ENCODE measurements at places on chromosomes 12 and 14.

- DNase-seq = no peak
Observed at GRCh38 chr12:103728323-103728722, 112.7 kb downstream of the NT5DC3 start.

DNA sequence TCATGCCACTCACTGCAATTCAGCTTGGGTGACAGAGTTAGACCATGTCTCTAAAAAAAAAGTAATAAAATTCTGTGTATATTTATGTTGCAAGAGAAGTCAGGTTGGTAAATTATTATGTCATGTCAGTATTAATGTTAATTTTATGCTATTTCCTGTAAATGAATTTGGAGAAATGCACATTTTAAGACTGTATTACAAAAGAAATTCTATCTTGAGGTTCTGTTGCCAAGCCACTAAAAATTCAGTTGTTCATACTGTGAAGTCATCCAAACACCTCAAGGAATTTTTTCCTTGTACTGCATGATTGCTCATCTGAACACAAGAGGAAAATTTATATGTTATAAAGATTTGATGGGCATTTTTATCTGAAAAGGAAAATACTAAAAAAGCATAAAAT is 23.3 kb upstream of the HMGA2 start:
- no peak for DNase-seq

GRCh38 chr12:113297214-113297587 is 37.7 kb downstream of the SLC8B1 start:
- DNase-seq = no peak

DNA sequence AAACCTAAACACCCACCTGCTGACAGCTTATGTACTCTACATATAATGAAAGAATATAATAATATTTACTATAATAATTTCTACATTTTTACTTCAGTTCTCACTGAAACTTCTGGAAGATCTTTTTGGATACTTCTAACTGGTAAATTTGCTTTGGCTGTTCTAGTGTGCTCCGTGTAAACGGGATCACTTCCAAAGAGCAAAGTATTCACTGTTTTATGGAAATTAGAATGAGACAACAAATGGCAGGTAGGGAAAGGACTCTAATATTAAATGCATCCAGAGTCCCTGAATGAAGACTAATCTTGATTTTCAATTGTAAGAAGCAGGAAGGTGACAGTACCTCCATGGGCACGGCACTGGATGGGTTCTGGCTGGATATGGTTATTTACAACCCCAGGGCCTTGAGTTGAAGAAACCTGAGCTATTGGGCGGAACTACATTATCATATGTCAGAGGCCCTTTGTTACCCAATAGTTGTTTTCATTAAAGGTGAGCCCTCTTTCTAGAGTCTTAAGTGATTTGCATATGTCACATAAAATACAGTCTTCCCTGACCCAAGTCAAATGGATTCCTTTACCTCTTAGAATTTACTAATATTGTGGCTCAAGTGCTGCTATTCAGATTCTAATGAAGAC is 10.7 kb downstream of the ERP29 start:
- DNase-seq = no peak

- DNase-seq = no peak
Observed at GRCh38 chr12:58395056-58395455, 453.7 kb downstream of the ATP23 start.

DNA sequence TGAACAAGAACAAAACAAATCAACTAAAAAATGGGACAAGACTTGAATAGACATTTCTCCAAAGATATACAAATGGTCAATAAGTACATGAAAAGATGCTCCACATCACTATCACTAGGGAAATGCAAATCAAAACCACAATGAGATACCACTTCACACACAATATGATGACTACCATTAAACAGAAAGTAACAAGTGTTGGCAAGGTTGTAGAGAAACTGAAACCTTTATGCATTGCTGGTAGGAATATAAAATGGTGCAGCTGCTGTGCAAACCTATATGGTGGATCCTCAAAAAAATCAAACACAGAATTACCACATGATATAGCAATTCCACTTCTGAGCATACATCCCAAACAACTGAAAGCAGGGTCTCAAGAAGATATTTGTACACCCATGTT is 5.2 kb downstream of the SMAGP start:
- DNase-seq = no peak

DNA sequence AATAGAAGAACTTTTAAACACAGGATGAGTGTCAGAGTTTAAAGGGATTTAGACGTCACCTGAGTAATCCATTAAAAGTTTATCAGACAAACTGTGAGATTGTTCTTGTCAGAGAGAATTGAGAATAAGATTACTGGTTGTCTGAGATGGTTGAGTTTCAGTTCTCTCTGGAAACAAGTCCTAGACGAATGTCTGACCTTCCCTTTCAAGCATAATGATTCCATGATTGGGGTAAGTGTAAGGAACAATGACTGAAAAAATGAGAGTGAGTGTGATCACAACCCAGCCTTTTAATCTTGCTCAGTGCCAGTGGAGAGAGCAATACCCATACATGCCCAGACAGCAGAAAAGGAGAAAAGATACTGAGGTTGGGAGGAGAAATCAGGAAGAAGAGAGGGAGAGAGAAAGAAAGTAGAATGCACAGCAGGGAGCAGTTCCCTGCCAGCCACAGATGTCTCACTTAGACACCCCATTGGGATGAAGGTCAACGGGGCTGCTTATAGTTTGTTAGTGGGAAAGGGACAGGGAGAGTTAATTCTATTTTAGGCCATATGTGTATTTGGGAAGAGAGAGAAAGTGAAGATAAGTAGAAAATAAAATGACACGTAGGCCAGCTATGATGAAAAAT is 4.3 kb downstream of the GRIP1 start:
- DNase-seq = no peak

DNA sequence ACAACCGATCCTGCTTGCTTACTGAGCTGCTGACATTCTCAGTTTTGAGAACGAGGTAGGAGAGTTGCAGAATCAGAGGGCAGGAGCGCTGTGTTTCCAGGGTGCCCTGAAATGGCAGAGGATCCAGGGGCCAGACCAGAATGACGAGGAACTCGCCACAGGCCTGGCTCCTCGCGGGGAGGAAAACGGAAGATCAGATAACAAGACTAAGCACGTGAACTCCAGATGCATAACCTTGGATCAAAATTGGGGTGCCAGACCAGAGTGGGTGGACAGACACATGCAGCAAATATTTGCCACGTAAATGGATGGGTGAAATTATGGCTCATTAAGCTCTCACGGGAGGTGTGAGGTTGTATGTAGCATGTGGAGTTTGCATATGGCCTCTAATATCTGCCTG is 46.5 kb downstream of the ELK3 start:
- DNase-seq = no peak

GRCh38 chr12:110224379-110225304 is 56.4 kb upstream of the ATP2A2 start:
- no peak for DNase-seq

GRCh38 chr14:65937079-65937959 is 524.8 kb downstream of the FUT8 start:
- no peak for DNase-seq

GRCh38 chr14:73809391-73809790 is 42.2 kb upstream of the PTGR2 start:
- DNase-seq = no peak

- DNase-seq = no peak
Observed at GRCh38 chr12:15808250-15808649, 19.1 kb upstream of the EPS8 start.

GRCh38 chr12:118361889-118362288 is 10.8 kb downstream of the TAOK3 start:
- DNase-seq = no peak

- DNase-seq = no peak
Observed at GRCh38 chr14:50260511-50260910, 29.1 kb upstream of the SOS2 start.

GRCh38 chr14:106840258-106840657 is 1313.9 kb downstream of the TMEM121 start:
- DNase-seq = no peak

DNA sequence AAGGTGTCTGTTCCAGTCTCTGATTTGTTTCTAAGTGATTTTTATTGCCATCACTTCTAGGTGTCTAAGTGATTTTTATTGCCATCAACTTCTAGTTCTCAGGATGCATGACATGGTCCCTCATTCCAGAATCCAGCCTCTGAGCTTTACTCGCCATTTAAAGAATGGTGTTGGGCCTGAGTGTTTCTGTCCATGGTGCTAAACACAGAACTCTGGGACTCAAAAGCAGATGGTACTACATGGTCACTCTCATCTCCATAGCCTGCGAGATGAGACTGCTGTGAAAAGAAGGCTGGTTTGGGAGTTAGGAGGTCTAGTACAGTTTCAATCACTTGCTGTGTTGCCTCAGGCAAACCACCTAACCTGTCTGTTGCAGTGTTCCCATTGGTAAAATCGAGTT is 276.6 kb downstream of the NRXN3 start:
- no peak for DNase-seq

DNA sequence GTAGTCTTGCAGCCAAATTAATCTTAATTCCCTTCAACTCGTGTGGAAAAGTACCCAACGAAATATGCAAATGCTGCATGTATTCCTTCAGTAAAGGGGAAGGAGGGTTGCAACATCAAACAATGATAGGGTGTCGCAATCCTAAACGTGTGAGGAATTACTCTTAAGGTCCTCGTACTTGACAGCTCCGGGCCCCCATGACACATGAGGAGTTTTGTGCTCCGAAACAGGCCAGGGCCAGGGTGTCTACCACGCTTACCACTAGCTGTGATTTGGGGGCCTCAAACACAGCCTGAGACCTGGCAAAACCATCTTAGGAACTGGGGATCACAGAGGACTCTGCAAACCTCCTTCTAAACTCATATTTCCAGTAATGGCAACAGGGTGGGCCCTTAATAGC is 20.4 kb downstream of the FOS start:
- DNase-seq = no peak

DNA sequence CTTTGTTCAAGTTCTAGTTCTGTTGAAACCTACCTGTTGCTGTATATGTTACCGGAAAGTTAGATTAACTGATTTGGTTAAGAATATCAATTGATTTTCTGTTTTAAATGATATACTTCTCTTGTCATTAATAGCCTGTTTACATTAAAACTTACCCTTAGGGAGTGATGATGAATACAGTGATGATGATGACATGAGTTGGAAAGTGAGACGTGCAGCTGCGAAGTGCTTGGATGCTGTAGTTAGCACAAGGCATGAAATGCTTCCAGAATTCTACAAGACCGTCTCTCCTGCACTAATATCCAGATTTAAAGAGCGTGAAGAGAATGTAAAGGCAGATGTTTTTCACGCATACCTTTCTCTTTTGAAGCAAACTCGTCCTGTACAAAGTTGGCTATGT is 33.0 kb downstream of the CAND1 start:
- no peak for DNase-seq

- no peak for DNase-seq
Observed at GRCh38 chr12:113684053-113684907, 212.6 kb upstream of the LHX5 start.

DNA sequence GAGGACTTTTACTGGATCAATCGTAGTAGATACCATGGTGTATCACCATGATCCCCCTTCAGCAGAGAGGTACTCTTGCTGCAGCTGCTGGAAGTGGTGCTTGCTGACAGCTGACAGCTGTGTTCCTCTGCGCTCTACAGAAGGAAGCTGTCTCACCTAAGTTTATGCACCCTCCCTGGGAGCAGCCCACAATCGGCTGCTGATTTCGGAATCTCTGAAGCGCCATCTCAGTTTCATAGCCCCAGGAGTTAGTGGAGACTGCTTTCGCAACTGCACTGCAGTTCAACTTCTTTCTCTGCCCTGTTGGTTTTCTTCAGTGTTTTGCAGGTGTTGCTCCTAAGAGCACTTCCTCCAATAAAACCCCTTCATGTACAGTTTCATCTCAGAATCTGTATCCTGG is 237.9 kb downstream of the PAWR start:
- no peak for DNase-seq

DNA sequence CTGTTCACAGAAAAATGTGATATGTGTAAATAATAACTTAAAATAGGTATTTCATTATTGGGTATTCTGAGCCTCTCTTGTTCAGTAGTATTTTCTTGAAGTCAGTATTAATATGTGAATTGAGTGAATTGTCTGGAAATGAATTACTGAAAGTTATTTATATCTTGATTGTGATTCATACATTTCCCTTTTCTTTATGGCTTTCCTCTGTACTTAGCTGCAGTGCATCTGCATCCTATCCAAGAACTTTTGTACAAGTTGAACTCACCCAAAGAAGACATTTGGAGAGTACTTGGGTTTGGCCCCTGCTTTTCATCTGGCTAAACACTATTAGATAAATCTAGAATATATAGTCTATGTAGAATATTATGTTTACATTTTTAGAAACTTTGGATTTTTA is 326.0 kb downstream of the RAD51B start:
- DNase-seq = no peak

GRCh38 chr12:52070185-52070925 is 577 bp downstream of the ATG101 start:
- no peak for DNase-seq

DNA sequence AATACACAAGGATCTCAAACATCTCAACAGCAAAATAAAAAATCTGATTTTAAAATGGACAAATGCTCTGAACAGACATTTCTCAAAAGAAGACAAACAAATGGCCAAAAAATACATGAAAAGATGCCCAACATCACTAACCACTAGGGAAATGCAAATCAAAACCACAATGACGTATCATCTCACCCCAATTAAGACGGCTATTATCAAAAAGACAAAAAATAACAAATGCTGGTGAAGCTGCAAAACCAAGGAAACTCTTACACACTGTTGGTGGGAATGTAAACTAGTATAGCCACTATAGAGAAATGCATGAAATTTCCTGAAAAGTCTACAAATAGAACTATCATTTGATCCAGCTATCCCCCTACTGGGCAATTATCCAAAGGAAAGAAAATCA is 145.0 kb downstream of the BTG1 start:
- DNase-seq = no peak

- no peak for DNase-seq
Observed at GRCh38 chr14:93308686-93309345, 24.0 kb downstream of the BTBD7 start.

GRCh38 chr12:30047516-30048254 is 263.9 kb upstream of the TMTC1 start:
- DNase-seq = no peak

DNA sequence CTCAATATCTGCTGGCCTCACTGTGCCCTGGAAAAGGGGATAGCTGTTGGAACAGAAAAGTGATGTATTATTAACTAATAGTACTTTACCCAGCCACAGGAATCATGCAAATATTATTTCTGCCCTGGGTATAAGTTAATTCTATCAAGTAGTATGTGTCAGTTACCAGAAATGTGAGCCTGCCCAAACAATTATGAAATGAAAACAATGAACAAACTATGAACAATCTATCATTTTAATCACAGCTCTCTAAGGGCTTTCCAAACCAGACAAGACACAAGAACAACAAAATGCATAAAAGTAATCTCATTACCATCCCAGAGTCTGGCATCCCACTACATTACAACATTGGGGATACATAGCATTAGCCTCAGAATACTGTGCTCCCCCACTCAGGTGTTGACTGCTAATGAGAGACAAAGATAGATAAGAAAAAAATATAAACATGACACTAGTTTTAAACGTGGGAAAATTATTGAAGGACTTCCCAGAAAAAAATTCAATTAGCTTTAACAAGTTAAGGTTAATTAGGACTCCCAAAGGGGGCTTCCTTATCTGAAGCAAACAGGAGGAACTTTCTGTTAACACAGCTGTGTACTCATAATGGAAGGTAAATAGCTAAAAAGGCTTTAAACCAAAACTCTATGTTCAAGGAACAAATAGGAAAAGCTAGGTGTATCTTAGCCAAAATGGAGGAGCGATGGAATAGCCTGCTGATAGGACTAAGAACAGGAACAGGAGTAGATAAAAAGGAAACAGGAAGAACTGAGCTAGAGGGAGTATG is 3.3 kb downstream of the DCAF5 start:
- no peak for DNase-seq
